ENCODE measurements at places on chromosomes 2 and 18.

DNA sequence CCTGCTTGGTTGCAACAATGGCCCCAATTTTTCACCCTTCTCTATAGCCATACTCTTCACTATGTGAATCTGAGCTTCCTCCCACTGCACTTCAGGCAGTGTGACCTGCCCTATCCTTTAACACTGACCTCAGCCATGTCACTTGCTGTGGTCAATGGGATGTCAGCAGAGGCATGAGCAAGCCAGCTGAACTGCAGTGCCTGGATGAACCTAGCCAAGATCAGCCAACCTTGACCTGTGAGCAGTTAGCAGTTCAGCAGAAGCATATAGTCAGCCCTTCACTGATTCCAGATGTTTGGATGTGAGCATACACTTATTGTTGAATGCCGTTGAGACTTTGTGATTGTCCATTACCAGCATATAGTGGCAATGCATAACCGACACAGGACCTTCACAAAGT is 63.4 kb upstream of the BOD1L2 start:
- DNase-seq, result no peak

GRCh38 chr2:25356088-25356487 is 14.4 kb upstream of the DNMT3A start:
- no peak for DNase-seq

- peak; percentile 30 for DNase-seq
Observed at GRCh38 chr2:98568161-98568956, 40.0 kb downstream of the COA5 start.

DNA sequence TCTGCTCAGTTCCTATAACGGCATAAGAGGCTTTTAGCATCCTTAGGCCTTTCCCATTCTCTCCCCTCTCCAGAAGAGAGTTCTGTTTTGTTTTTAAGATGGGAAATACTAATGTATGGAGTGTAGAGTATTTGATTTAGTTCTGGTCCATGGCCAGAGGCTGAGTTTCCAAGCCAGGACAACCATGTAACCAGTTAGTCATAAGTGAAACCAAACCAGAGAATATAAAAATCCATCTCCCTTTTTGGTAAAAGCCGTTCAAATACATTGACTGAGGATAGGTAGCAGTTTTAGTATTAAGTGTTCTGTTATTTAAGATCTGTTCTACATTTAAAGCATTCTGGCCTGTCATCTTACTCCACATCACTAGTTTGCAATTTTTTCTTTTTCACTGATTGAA is 3.1 kb downstream of the PSMD1 start:
- peak; percentile 32 for DNase-seq

- no peak for DNase-seq
Observed at GRCh38 chr2:106138543-106139237, 55.4 kb downstream of the UXS1 start.

- peak; percentile 18 for DNase-seq
Observed at GRCh38 chr2:1972422-1972821, 228.1 kb upstream of the PXDN start.

DNA sequence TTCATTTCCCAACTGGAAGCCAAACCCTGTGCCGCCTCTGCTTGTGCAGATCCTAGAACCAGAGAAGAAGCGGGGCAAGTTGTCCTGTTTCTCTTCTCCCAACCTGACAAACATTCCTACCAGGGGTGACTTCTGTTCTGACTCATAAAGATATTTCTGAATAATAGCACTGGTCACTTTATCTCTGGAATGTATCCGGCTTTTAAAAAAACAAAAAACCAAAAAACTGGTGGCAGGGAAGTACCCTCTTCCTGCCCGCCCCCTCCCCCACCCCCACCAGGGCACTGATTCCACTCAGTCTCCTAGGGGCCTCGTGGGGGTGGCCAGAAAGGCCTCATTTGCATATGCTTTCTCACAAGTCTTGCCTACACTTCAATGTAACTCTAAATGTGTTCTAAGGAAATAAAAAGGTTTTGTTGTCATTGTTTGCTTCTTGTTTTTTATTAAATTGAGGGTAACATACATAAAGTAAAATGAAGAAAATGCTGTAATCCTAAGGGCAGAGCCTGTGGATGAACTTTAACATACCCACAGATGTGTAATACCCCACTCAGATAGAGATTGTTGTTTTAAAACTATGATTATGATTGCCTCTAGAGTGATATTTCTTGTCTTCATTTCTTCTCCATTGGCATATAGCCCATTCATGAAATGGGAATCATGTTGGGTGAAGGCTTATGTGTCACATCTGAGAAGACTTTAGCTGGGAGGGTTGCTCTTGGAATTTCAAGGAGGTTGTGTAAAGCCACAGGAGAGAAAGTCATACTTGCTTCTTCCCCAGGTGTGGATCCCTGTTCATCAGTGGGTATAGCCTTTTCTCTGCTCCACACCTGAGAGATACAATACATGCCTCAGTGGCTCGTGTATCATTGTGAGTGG is 5.3 kb upstream of the FOSL2 start:
- DNase-seq, result no peak

- no peak for DNase-seq
Observed at GRCh38 chr2:230995821-230996220, at the start of gene SPATA3. Gene SPATA3, plus strand, starts transcription at chr2:230996121. Its CDS starts 113 bp downstream, at chr2:230996234.

- DNase-seq, result no peak
Observed at GRCh38 chr2:20578266-20578894, 72.5 kb downstream of the HS1BP3 start.

DNA sequence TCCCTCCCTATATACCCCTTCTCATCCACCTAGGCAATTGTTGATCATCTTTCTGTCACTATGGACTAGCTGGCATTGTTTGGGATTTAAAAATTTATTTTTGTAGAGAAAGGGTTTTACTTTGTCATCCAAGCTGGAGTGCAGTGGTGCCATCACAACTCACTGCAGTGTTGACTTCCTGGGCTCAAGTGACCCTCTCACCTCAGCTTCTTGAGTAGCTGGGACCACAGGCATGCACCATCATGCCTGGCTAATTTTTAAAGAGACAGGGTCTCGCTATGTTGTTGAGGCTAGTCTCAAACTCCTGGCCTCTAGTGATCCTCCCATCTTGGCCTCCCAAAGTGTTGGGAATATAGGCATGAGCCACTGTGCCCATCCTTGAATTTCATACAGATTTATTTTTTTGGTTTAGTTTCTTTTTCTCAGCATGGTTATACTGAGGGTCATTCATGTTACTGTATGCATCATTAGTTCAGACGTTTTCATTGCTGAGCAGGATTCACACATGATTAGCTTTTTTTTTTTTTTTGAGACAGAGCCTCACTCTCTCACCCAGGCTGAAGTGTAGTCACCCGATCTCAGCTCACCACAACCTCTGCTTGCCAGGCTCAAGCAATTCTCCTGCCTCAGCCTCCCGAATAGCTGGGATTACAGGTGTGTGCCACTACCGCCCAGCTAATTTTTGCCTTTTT is 8.6 kb upstream of the PCARE start:
- DNase-seq, result no peak

DNA sequence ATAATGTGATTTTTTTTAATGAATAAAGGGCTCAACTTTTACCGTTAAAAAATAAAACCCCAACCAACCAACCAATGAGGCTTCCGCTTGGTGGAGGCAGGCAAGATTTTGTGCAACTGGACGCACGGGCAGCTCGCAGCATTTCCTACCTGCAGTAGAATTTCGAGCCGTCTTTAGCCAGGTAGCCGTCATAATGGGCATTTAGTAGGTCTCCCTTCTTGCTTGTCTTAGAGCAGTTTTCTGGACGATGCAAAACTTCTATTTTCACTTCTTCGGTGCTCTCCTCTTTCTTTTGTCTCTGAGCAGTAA is 316 bp downstream of the FKBP7 start:
- peak; percentile 36 for DNase-seq

- no peak for DNase-seq
Observed at GRCh38 chr18:37965572-37965970, 400.0 kb upstream of the CELF4 start.

GRCh38 chr2:1375794-1376193 is 37.5 kb upstream of the TPO start:
- no peak for DNase-seq

- DNase-seq, result no peak
Observed at GRCh38 chr2:66748939-66749338, 314.0 kb downstream of the MEIS1 start.

DNA sequence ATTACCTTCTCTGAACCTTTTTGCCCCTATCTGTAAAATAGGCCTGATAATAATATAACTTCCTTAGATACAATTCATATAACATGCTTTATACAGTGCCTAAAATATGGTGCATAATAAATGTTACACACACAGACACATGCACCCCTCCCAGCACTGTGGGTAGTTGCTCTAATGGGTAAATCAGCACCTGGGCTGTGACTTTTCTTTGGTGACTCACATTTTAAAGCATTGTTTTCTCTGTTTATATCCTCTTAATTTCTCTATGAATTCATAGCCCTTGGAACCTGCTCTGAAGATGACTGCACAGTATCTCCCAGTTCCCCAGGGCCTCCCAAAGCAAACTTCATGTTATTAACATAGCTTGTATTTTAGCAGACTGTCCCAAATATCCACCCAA is 248.2 kb upstream of the TNP1 start:
- DNase-seq, result no peak

DNA sequence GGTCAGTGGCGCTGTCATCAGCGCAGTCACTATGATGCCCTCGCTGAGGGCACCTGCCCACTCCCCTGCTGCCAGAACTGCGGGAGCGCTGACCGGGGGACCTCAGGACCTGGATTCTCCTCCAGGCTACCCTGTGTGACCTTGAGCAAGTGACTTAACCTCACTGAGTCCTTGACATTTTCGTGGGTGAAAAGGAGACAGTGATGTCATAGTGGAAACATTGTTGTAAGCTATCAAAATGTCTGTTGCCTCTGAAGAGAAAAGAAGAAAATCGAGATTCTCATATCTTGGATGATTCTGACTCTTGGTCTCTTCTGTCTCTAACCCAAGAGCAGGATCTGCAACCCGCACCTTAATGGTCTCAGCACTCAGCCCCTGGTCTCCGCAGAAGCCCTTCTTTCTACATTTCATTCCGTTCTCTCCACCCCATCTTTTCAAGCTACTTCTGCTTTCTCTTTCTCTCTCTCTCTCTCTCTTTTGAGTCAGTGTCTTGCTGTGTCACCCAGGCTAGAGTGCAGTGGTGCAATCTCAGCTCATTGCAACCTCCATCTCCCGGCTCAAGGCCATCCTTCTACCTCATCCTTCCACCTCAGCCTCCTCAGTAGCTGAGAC is 978 bp upstream of the TUBA4A start:
- peak; percentile 29 for DNase-seq

Data from iris pigment epithelial cell (primary cell).